ENCODE measurements at places on chromosomes 1 and 21.

GRCh38 chr21:25942135-25942534 is 207.4 kb downstream of the GABPA start:
- no peak for DNase-seq

DNA sequence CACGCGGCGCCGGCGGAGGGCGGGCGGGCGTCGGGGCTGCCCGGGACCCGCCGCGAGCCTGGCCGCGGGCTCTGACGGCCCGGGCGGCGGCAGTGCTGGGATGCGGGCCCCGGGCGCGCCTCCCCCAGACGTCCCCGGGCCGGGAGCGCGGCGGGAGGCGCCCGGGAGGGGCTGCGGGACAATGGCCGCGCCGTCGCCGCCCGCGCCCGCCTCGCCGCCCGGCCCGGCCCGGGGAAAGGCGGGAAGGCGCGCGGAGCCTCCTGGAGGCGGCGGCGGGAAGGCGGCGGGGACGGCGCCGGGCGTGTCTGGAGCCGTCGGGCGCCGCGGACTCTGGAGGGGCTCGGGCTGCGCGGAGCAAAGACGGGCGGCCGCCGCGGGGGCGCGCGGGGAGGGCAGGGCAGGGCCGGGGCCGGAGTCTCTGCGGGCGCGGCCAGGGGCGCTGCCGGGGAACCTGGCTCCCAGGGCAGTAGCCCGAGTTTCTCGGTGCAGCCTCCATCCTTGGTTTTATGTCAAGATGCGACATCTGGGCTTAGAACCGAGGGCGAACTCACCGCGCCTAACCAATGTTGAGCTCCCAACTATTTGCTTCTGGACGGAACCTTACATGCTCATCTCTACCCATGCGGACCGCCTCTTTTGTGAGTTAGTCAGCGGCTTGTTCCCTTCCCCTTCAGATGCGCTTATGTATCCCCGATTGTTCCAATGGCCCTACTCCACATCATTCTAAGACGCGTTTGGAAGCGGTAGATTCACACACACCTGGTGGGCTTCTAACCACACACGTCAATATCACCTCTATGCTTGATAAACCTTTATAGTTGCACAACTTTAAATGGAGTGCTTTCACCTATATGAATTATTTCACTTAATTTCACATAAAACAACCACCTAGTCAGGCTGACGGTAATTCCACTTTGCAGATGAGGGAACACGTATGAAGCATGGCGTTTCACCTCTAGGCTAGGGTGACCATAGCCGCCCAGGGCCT is 651 bp downstream of the ZBTB8A start:
- peak; percentile 41 for DNase-seq

GRCh38 chr1:1212780-1213344 is 1.1 kb downstream of the TNFRSF4 start:
- no peak for DNase-seq

GRCh38 chr21:34018185-34018584 is 55.2 kb upstream of the MRPS6 start:
- DNase-seq = no peak

GRCh38 chr1:87337606-87338005 is 8.9 kb downstream of the LMO4 start:
- no peak for DNase-seq

- no peak for DNase-seq
Observed at GRCh38 chr1:240776237-240776636, 164.3 kb upstream of the GREM2 start.

GRCh38 chr1:164651351-164651951 is 92.5 kb downstream of the PBX1 start:
- no peak for DNase-seq

DNA sequence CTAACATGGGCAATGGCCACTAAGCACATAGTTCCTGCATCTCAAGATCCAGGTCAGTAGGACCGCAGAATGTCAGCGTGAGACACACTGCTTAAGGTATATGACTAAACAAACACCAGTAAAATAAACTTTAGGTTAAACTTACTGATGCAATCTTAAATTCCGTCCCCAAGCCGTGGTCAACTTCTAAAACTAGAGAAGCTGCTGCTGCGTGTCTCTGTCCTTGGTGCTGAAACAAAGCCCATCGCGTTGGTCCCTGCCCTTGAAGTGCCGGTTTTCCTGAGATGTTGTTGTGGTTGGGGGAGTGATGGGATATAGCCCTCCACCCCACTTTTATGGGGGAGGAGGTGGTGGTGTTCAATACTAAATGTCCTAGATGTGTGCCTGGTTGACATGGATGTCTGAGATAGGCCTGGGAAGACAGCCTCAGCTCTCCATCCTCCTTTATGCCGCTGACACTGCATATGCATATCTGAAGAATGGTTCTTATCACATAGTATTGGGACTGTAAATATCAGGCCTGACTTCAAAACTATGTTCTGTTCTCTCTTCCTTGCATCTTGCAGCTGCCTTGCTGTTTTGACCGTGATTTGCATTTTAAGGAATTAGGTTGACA is 72.0 kb upstream of the KCNA3 start:
- no peak for DNase-seq

- DNase-seq = no peak
Observed at GRCh38 chr1:204578867-204579664, 62.9 kb downstream of the MDM4 start.
